ENCODE measurements at places on chromosomes 16 and 17. TPM values are rescaled to one million over a fixed set of nuclear protein-coding genes. Genes with fewer than 3 reads are reported as not detected.

DNA sequence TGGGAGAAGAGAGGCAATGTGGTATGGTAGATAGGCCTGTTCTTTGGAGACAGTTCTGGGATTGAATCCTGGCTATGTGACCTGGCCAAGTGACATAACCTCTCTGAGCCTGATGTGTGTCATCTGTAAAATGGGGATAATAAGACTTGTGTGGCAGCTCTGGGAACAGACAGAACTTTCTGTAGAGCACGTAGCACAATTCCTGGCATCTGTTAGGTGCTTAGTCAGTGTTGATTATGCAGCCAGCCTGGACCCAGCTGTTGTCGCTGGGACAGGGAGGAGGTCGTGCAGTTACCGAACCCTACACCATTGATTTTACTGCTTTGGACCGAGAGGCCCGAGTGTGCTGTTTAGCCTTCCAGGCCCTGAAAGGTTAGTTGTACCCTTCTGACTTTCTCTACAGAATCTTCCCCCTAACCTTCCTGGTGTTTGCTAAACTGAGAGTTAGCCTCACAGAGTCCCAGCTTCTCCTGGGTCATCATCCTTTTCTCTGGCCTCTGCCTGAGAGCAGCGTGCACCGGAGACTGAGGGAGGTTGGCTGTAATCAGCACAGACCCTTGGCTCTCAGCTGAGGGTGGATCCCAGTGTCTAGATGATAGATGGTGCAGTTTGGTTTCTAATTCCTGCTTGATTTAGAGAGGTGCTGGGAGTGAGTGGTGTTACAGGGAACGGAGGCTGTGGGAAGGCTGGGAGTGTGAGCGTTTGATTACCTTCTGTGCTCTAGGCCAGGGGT, 31.9 kb downstream of the MSI2 start:
- no peak for DNase-seq

KRTAP2-3 gene
- not detected for total RNA-seq

DNA sequence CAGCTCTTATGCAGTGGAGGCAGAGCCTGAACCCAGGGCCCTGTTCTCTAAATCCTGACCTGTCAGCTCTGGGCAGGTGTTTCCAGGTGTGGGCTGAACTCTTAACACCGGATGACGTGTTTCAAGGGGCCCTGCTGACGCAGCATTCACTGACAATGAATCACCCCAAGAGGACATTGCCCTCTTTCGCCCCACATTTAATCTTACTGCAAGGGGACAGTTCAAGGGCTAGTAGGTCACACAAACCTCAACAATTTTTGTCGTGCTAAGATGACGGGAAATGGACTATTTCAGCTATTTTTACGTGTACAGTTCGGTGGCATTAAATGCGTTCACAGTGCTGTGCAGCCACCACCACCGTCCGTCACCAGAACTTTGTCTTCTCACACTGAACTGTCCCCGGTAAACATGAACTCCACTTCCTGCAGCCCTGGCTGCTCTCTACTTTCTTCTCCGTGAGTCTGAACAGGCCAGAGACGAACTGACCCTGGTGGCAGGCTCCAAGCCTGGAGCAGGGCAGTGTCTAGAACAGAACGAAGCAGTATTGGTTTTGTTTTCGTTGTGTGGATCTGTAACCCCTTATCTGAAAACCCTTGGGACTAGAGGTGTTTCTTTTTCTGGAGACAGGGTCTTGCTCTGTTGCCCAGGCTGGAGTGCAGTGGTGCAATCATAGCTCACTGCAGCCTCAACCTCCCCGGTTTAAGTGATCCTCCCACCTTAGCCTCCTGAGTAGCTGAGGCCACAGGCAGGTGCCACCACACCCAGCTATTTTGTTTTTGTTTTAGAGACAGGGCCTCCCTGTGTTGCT, 88.4 kb upstream of the CIBAR2 start:
- no peak for DNase-seq

FKBP10 gene
- 90.7 TPM for total RNA-seq

DNA sequence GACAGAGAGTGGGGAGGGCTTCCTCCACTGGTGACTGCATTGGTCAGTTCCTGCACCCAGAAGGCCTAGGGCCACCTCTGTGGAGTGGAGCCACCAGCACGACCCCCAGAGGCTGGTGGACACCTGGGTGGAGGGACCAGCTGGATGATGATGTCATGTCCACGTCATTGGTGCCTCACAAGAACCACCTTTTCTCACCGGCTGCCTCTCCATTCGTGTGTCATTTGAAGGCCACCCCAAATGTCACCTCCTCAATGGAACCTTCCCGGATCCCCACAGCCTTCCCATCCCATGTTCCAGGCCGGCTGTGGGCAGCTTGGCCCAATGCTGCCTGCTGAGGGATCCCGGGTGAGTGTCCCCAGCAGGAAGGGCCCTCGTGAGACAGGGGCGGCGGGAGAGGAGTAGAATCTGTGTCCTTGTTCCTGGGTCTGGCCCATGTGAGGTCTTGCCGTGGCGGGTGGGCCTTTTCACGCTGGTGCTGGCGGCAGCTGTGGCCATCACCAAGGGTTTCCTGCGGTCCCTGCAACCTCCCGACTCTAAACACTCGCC, 9.1 kb upstream of the CHMP6 start:
- no peak for DNase-seq

- no peak for DNase-seq
Observed at GRCh38 chr17:80387071-80387470, 27.9 kb upstream of the ENDOV start.

SDR42E1 gene
- total RNA-seq, result not detected

DNA sequence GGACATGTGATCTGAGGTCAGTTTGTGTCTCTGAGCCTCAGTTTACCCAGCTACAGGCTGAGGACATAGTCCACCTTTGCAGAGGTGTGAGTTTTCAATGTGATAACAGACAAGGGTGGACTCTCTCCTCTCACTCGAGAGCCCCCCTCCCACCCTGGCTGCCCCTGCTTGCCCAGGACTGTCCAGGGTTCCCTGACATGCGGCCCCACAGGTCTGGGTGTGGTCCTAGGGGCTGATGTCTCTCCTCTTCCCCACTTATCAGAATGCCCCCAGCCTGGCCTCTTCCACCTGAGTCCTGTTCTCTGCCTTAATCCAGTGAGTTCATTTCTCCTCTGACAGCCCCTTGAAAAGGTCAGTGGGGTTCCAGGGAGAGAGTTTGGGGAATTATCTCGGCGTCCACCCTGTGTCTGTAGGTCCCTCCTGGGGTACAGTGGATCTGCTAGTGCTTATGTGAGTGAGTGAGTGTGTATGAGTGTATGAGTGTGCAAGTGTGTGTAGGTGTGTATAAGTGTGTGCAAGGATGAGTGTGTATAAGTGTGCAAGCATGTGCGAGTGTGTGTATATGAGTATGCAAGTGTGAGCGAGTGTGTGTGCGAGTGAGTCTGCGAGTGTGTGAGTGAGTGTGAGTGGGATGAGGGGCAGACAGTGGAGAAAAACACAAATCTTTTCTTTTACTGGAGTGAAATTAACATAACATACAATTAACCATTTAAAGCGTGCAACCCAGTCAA, 175.0 kb downstream of the IRF8 start:
- DNase-seq, result no peak

DNA sequence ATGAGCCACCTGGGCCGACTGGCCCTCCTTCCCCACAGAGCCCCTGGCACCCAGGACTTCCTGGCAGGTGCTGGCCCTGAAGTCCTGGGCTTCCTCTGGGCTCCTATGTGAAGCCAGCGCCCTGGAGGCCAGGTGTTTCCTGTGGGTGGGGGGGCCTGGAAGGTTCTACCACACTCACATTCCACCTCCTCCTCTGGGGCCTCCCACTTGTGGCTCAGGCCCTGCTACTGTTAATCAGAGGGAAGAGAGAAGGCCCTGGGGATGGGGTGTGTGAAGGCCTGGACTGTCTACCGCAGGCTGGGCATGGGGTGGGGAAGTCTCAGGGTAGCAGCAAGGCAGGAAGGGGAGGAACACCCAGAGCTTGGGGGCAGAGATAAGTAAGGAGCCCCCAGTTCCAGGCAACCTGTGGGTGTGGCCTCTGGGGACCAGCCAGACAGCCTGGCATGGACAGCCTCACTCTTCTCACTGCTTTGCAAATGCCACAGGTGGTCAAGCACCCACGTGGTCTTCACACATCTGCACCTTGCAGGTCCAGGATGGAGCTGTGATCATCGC, 111.9 kb upstream of the TNRC6C start:
- no peak for DNase-seq

DNA sequence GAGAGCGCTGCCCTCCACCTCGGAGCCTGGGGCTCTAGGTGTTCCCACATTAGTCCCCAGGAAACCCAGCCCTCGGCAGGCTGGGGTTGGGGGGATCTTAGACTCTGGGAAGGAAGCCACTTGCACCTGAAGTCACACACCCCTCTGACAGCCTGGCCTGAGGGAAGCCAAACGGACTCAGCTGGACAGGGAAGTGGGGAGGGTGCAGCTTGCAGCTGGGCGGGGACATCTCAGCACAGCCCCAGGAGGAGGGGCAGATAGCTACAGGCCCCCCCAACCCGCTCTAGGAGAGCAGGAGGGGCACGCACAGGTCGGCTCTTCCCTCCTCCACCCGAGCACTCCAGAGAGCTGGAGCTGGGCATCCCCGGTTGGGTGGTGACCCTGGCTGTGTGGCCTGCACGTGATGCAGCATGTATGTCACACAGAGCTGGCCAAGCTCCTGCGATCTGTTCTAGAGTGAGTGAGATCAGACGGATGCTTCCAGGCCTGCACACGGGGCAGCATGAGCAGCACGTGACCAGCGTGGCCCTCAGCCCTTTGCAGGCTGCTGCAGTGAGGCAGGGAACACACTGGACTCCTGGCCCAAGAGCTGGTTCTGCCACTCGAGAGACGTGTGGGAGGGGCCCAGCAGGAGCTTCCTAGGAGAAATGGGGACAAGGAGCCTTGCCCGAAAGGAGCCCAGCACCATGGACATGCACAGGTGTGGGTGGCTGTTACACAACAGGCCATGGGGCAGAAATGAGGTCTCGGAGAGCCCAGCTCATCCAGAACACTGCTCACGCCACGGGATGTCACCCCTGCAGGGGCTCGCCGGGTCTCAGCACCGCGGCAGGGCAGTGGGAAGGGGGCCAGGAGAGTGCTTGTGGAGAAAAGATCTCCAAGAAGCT, 15.4 kb downstream of the KIFC3 start:
- DNase-seq, result no peak

- DNase-seq, result no peak
Observed at GRCh38 chr16:23651943-23652468, 10.7 kb downstream of the DCTN5 start.

DNA sequence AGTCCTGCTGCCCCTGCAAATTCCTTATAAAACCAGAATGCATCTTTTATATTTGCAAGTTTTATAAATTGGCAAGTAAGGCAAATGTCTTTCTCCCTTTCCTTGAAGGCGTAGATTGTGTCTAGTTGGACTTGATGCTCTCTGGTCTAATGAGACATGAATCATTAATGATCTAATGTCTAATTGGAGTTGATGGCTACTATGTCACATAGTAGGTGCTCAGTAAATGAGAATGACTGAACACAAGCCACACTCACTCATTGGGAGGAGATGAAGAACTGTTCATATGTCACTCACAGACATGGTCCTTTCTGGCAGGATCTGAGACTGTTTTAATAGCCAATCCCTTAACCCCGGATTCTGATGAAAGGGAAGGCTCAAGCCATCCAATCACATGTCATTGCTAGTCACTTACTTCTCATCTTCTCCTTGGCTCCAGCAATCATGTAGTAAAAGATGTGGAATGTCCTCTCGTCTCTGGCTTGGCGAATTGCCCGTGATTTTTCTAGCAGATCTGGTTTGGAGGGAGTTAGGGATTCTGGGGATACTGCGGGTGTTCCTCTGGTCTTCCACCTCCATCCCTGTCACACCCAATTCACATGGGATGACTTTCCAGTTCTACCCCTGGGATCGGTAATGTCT, 81.0 kb downstream of the MYH11 start:
- DNase-seq, result no peak

SLFN12 gene
- 19.8 TPM for total RNA-seq

DNA sequence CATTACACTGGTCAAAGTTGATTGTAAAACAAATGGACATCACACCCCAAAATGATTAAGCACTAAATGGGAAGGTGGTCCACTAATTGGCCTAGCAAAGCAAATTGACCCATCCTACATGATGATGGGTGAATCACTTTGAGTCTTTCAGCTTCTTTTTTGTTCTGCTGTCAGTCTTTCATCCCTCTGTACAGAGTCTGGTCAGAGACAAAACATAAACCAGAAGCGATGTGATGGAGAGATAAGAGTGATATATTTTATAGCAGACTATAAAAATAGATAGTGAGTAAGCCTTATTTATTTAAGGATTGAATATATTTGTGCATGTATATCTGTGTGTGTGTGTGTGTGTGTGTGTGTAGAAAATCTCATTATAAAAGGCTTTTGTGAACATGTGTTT, 618.4 kb upstream of the SOX9 start:
- DNase-seq, result no peak

ABHD15 gene
- total RNA-seq, result 6.2 TPM

- DNase-seq, result no peak
Observed at GRCh38 chr16:7450440-7450839, 117.8 kb downstream of the RBFOX1 start.

- DNase-seq, result no peak
Observed at GRCh38 chr16:12614662-12615278, 188.9 kb downstream of the CPPED1 start.

- DNase-seq, result no peak
Observed at GRCh38 chr16:19672378-19672777, 45.6 kb downstream of the KNOP1 start.

DNA sequence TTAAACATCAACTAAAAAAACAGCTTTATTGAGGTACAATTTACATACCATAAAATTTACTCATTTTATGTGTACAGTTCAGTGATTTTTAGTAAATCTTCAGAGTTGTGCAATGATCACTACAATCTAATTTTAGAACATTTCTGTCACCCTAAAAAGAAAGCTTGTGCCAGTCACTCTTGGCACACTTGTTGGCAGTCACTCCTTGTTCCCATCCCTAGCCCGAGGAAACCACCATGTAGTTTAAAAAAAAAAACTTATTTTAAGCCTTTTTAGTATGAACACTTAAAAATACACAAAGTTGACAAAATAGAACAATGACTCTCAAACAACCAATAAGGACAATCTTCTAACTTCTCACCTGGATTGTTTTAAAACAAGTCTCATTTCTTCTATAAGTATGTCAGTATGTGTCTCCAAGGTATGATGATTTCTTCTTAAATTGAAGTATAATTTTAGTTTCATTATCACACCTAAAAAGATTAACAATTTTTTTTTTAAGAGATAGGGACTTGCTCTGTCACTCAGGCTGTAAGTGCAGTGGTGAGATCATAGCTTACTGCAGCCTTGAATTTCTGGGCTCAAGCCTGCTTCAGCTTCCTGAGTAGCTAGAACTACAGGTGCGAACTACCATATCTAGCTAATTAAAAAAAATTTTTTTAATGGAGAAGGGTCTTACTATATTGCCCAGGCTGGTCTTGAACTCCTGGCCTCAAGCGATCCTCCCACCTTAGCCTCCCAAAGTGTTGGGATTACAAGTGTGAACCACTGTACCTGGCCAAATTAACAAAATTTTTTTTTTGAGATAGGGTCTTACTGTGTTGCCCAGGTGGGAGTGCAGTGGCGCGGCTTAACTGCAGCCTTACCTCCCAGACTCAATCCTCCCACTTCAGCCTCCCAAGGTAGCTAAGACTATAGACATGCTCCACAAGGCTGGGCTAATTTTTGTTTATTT, 53.2 kb downstream of the PPM1E start:
- no peak for DNase-seq

NSMCE1 gene
- 52.6 TPM for total RNA-seq

- no peak for DNase-seq
Observed at GRCh38 chr17:78601577-78602190, 24.5 kb upstream of the DNAH17 start.

ENPP7 gene
- not detected for total RNA-seq

Data from H4 (cell line).